Natural killer cell treated with Interleukin-12 subunit alpha and Interleukin-12 subunit beta and Interleukin-15 and Interleukin-18, amount 100 ng/mL, for 72 hours (primary cell): ENCODE measurements at places on chromosomes 7 and 10. TPM values are rescaled to one million over a fixed set of nuclear protein-coding genes. Genes with fewer than 3 reads are reported as not detected.

The THSD7A gene
- 0.75 TPM for total RNA-seq

The HYAL4 gene
- not detected for total RNA-seq

The FAM25A gene
- not detected for total RNA-seq

The H2AZ2 gene
- 193 TPM for total RNA-seq

The RNF32 gene
- total RNA-seq = not detected

The NCF1 gene
- total RNA-seq = 23.8 TPM

The GBX1 gene
- not detected for total RNA-seq

The TBX20 gene
- total RNA-seq = not detected

GRCh38 chr10:121076776-121077715 lies 225.9 kb downstream of the WDR11 start:
- no peaks in the 10 kb centered on the region for H3K4me1 ChIP-seq
- H3K4me3 ChIP-seq = no peak overlapping the region
- peaks cover 12% of the 10 kb centered on the region for H3K27me3 ChIP-seq

- peaks cover 10% of the 10 kb centered on the region for H3K4me1 ChIP-seq
- no peaks in the 10 kb centered on the region for H3K27me3 ChIP-seq
- DNase-seq = no peak
Observed at GRCh38 chr10:121845044-121845784, 82.6 kb downstream of the ATE1 start.

- no peak overlapping the region for H3K27ac ChIP-seq
- H3K4me1 ChIP-seq = peaks cover 39% of the 10 kb centered on the region
- no peak overlapping the region for H3K4me3 ChIP-seq
- peaks cover 5% of the 10 kb centered on the region for H3K36me3 ChIP-seq
Observed at GRCh38 chr10:102654969-102655368, 10.7 kb downstream of the TRIM8 start.

DNA sequence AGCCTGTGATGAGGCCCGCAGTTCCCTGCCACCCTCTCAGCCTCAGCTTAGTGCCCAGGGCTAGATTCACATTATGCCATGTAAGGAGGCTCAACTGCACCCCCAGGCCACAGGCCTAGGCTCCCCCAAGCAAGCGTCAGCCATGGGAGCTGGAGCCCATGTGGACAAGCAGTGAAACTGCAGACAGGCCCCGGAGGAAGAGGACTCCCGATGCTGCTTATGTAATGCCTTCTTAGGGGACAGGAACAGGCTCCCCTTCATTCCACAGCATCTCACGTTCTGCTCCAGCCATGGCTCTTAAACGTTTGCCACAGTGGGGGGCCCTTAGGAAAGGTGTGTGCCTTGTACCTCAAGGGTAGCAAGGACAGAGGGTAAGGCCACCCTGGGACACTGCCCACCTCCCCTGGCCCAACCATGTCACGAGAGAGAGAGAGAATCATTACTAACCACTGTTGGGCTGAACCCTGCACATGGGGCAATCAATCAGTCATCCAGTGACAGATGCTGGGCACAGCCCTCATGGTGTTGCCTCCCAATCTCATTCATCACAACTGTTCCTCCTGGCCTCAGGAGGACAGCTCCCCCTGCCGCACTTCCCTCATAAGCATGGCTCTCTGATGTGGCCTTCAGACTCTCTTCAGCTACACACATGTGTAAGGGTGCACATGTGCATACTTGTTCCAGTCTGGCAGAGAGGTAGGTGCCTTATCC lies 263.0 kb downstream of the GRID1 start:
- no peak for DNase-seq
- no peaks in the 10 kb centered on the region for H3K4me1 ChIP-seq
- H3K4me3 ChIP-seq = no peak overlapping the region
- no peak overlapping the region for H3K27ac ChIP-seq

- DNase-seq = no peak
- H3K36me3 ChIP-seq = no peaks in the 10 kb centered on the region
- no peak overlapping the region for H3K4me3 ChIP-seq
- H3K27me3 ChIP-seq = peaks cover 40% of the 10 kb centered on the region
- H3K27ac ChIP-seq = no peak overlapping the region
Observed at GRCh38 chr7:43542716-43543115, 40.2 kb upstream of the STK17A start.

- no peaks in the 10 kb centered on the region for H3K27me3 ChIP-seq
- peaks cover 71% of the 10 kb centered on the region for H3K4me1 ChIP-seq
- peak overlapping the region; percentile 78 for H3K27ac ChIP-seq
- peak overlapping the region; percentile 41 for H3K4me3 ChIP-seq
- H3K36me3 ChIP-seq = peaks cover 27% of the 10 kb centered on the region
Observed at GRCh38 chr10:109912335-109913281, 10.7 kb downstream of the XPNPEP1 start.

DNA sequence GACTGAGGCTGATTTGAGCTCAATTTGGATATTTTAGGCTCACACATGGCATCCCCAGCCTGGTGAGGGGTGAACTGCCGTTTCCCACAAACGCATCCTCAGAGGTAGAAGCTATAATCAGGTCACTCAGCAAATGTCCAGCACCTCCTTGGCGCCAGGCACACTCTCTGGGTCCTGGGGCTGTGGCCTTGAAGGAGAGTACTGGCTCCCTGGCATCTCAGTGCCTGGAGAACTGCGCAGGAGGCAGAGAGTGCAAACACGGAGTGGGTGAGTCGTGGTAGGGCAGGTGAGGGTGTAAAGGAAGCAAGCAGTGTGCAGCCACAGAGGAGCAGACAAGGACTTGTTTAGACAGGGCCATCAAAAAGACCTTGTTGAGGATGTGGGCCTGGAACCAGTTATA lies 224.0 kb upstream of the ZNF32 start:
- no peak overlapping the region for H3K4me3 ChIP-seq
- peaks cover 8% of the 10 kb centered on the region for H3K27me3 ChIP-seq
- no peaks in the 10 kb centered on the region for H3K36me3 ChIP-seq
- peaks cover 2% of the 10 kb centered on the region for H3K4me1 ChIP-seq
- no peak overlapping the region for H3K27ac ChIP-seq

DNA sequence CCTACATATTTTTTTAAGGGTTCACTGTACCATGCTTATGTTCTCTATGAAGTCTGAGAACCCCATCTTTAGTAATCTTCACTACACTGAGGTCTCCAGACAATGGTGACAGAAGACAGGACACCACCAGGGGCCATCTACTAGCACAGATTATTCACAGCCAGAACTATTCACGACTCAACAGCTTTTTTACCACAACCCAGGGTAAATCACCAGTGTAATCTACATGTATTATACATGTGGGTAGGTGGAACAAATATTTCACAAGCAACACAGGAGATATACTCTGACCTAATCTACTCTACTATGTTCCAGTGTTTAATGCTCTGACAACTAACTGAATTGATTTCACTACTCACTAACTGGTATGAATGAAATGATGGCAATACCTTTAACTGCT lies 136.1 kb downstream of the ELMO1 start:
- DNase-seq = no peak
- no peak overlapping the region for H3K4me3 ChIP-seq
- no peak overlapping the region for H3K27ac ChIP-seq
- H3K27me3 ChIP-seq = no peaks in the 10 kb centered on the region

DNA sequence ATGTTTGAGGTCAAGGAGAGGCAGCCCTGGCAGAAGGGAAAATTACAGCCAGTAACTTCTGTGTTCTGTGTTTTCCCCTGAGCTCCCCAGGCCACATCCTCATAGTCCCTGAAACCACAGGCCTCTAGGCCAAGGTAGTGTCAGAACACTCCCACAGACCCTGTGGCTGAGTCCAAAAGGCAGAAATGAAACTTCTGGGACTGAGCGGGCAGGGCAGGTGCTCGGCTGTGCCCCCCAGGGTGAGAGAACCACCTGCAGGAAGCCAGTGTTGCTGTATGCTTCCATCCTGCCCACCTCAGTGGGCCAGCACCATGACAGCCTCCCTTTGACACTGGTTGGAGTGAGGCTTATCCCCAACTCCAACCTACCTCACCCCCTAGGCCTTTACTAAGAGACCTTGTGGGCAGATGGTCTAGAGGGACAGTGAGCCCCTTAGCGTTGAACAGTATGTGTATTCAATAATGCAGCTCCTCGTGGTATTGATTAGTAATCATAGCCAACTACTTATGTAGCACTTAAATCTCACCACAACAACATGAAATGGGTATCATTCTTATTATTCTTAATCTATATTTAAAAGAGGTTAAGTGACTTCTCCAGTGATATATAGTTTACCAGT lies 30.3 kb downstream of the PIK3CG start:
- peak overlapping the region; percentile 44 for H3K27ac ChIP-seq
- DNase-seq = peak; percentile 77
- peak overlapping the region; percentile 11 for H3K4me3 ChIP-seq
- peaks cover 58% of the 10 kb centered on the region for H3K36me3 ChIP-seq

DNA sequence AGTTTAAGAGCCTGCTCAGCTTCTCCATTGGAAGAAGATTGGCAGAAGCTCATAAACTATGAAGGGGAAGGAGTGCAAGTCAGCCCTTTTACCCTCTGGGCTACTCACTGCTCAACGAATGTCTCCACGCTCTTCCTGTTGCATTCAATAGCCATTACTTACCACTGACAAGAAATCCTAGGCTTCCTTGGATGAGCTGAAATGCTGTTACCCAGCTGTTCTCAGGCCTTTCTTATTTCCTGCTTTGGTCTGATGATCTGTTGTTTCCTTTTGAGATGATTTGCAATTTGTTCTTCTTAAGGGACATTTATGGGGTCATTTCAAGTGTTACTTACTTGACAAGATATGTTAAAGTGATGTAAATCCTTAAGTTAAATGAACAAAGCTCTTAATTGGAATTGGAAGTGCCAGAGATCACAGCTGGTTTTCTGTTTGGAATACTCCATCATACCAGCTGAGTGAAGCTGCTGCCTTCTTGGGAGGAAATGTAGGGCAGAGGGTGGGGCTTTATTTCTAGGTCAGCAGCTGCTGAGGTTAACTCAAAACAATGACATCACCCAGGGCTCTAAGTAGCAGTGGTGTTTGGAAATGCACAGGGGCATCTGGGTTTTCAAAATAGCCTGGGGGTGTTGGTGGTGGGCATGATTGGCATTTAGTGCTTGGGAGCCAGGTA lies 170.0 kb downstream of the PRKCQ start:
- peak; percentile 71 for DNase-seq
- no peaks in the 10 kb centered on the region for H3K27me3 ChIP-seq
- H3K4me3 ChIP-seq = peak overlapping the region; percentile 81
- peaks cover 18% of the 10 kb centered on the region for H3K4me1 ChIP-seq
- peak overlapping the region; percentile 96 for H3K27ac ChIP-seq

DNA sequence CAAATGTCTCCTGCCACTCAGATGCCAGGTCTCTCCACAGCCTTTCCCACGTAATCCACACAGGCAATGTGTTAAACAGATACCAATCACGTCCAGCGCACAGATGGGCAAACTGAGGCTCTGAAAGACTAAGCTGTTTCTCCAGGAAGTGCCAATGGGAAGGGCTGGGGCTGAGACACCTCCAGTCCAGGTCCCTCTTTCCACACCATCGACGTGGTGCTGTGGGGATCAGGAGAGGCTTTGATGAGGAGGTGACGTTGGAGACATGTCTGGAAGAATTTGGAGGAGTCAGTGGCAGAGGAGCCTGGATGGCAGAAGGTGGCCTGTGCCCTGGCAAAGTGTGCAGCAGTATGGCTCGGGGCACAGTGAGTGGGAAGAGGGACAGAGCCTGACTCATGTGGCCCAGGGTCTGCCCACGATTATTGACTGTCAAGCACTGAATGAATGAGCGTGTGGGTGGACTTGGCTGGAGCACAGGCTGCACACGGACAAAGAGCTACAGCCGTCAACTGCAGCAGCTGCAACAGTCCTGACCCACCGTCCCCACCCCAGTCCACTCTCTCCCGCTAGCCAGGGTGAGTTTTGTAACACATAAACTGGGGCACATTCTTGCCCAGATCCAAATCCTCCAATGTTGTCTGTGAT lies 40.8 kb upstream of the HSPA12A start:
- no peak overlapping the region for H3K4me3 ChIP-seq
- peaks cover 2% of the 10 kb centered on the region for H3K27me3 ChIP-seq
- DNase-seq = no peak
- no peaks in the 10 kb centered on the region for H3K36me3 ChIP-seq
- no peak overlapping the region for H3K27ac ChIP-seq
- H3K4me1 ChIP-seq = no peaks in the 10 kb centered on the region

- H3K36me3 ChIP-seq = no peaks in the 10 kb centered on the region
- DNase-seq = no peak
- H3K4me1 ChIP-seq = no peaks in the 10 kb centered on the region
- H3K4me3 ChIP-seq = no peak overlapping the region
- H3K27ac ChIP-seq = no peak overlapping the region
- H3K27me3 ChIP-seq = no peaks in the 10 kb centered on the region
Observed at GRCh38 chr7:147607157-147607800, 983.3 kb upstream of the C7orf33 start.

- H3K27me3 ChIP-seq = peaks cover 32% of the 10 kb centered on the region
- peaks cover 26% of the 10 kb centered on the region for H3K36me3 ChIP-seq
- no peak overlapping the region for H3K4me3 ChIP-seq
- no peaks in the 10 kb centered on the region for H3K4me1 ChIP-seq
- no peak overlapping the region for H3K27ac ChIP-seq
- no peak for DNase-seq
Observed at GRCh38 chr10:1141261-1141660, 85.1 kb downstream of the WDR37 start.

DNA sequence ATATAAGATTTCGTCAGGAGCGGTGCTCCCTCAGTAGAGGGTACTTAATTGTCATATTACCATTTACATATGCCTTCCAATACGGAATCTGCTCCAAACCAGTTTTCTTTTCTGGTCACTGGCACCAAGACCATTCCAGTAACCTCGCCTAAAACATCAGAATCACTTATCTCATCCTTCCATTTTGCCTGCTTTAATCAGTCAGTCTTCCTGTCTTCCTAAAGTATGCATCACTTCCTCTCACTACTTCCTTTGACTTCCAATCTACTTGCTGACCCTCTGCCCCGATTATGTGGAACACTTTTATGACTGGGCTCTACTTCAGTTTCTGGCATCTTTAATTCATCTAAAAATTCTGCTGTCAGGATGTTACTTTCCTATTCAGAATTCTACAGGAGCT lies 33.5 kb downstream of the CUL2 start:
- H3K27ac ChIP-seq = peak overlapping the region; percentile 16
- H3K4me3 ChIP-seq = no peak overlapping the region
- no peak for DNase-seq
- peaks cover 27% of the 10 kb centered on the region for H3K4me1 ChIP-seq
- H3K27me3 ChIP-seq = no peaks in the 10 kb centered on the region

GRCh38 chr10:1395025-1395480 lies 338.9 kb downstream of the WDR37 start:
- no peaks in the 10 kb centered on the region for H3K4me1 ChIP-seq
- H3K27ac ChIP-seq = no peak overlapping the region
- H3K36me3 ChIP-seq = no peaks in the 10 kb centered on the region
- DNase-seq = no peak
- H3K4me3 ChIP-seq = no peak overlapping the region

DNA sequence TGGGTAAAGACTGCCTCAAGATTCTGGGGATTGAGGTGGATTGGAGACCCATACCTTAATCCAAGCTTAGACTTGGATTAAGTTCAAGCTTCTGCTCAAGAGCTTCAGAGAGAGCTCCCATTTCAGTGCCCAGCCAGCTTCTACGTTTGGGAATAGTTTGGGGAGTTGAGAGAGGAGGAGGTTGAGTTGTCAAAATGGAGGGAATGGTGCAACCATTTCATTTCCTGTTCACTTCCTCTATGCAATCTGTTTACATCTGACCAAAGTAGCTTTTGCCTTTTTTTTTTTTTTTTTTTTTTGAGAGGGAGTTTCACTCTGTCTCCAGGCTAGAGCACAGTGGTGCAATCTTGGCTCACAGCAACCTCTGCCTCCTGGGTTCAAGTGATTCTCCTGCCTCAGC lies 65.8 kb downstream of the ENTPD1 start:
- H3K27ac ChIP-seq = peak overlapping the region; percentile 83
- peaks cover 17% of the 10 kb centered on the region for H3K36me3 ChIP-seq
- no peak for DNase-seq
- peak overlapping the region; percentile 30 for H3K4me3 ChIP-seq
- no peaks in the 10 kb centered on the region for H3K27me3 ChIP-seq
- peaks cover 35% of the 10 kb centered on the region for H3K4me1 ChIP-seq

GRCh38 chr10:127548022-127548421 lies 1.1 kb upstream of the NPS start:
- peaks cover 8% of the 10 kb centered on the region for H3K27me3 ChIP-seq
- DNase-seq = no peak
- no peak overlapping the region for H3K27ac ChIP-seq
- peaks cover 7% of the 10 kb centered on the region for H3K36me3 ChIP-seq
- H3K4me3 ChIP-seq = no peak overlapping the region
- H3K4me1 ChIP-seq = no peaks in the 10 kb centered on the region
